ENCODE measurements at places on chromosomes 7 and 10.

DNA sequence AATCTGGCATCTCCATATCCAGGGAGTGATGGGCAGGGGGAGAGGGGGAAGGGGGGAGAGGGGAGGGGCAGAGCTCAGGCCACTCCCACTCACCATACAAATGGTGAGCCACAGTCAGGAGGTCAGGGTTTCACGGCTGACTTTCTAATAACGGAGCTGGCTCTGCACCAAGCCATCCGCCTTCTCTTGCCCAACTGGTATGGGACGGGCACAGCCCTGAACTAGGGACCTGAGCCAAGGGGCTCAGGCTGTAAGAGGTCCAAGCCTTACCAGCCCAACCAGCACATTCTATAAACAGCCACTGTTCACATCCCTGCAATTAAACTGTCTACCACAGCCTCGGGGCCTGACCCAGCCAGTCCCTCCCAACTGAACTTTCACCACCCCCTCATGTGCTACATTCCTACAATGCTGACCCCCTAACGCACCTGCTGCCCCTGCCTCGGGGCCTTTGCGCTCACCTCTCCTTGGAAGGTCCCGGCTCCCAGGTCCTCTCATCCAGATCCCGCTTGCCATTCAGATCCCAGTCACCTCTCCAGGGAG lies 32.5 kb downstream of the RGS10 start:
- DNase-seq = no peak

DNA sequence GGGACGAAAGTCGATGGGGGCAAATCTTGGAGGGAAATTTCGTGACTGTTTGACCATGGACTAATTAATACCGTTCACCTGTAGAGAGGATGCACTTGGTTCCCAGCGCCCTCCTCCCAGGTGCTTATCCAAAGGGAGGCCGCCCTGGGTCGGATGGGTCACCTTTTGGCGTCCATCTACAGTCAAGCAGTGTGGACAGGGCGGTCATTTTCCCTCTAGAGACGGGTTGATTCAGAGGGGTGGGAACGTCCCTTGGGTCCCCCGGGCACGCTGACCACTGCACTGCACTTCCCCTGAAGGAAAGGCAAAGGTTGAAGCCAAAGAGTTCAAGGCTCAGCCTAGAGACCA lies 2.0 kb downstream of the PRR15 start:
- no peak for DNase-seq

DNA sequence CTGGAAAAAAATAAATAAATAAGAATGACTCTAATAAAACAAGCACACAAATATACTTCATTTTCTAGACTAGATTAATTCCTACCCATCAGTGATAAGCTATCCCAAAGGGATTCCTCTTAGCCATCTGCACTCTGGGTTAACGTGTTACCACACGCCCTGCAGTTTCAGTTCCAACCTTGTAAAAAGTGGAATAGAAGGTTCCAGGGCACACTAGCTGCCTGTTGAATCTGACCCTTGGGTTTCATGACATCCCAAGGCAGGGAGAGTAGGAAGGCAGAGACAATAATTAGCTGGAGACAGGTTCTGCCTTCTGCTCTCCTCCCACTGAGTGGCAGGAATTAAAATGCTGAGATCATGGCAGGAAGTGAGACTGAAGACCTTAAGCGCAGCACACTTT lies 33.5 kb downstream of the SLC37A3 start:
- no peak for DNase-seq

DNA sequence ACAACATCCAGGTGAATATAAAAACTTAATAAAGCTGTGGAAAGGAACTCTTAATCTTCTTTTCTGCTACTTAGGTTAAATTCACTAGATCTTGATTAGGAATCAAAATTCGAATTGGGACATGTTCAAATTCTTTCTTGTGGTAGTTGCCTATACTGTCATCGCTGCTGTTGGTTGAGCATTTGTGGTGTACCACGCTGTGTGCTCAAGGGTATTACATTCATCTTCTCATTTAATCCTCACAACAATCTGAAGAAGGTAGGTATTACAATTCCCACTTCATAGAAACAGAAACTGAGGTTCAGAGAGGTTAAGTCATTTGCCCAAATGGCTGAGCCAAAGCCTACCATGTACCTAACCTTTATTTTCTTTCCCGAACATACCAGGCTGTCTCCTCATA lies 39.9 kb upstream of the CC2D2B start:
- no peak for DNase-seq

DNA sequence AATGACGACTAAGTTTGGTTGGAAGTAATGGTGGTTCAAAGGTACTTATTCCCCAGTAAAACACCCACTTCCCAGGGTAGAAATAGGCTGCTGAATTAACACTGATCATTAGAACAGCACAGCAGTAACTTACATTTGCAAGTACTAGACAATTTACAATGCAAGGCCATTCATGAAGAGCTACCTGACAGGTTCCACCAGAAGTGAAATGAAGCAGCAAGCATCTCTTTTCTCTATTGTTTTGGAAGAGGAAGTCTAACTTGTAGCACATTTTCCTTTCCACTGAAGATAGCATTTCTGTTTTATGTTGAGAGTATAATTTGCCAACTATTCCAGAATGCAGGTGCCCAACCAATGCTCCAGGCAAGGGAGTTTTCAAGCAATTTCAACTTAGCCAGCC lies 145.9 kb downstream of the CREB5 start:
- DNase-seq = no peak

DNA sequence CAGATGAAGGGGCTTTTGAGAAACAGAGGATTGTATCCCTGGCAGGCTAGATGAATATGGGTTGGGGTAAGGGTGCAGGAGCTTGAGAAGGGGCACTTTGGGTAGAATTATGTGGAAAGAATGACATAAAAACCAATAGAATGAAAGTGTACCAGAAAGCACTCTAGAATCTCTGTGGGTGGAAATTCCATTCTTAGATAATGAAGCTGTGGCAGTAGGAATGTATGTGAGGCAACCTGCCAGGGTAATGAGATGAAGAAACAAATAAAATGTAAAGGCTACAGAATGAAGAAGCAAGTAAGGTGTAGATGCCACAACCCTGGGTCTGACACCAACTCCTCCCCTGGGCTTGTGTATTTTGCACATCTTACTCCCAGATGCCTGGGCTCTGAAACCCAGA lies 16.8 kb downstream of the NOBOX start:
- DNase-seq = no peak

DNA sequence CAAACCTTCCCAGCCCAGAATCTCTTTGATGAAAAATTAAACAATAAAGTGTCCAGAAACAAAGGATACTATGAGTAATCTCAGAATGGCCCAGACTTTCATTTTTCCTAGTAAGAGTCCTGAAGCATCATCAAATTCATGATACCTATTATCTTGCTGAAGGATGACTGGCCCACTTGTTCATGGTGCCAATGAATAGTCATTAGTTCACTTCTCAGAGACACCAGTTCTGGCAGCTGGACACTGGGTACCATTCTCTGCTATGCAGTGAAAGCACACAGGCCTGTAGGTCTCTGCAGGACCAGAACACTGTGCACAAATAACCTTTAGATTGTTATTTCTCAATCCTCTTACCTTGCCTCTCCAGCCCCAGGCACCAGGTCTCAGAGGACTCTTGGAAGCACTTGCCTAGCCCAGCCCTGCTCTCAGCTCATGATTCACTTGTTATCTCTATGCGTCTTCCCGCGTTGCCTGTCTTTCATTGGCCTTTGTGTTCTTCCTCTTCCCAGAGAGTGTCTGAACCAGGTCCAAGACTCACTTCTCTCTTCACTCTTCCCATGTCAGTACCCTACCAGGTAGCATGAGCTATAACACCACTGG lies 98.1 kb upstream of the AGBL3 start:
- DNase-seq = no peak

DNA sequence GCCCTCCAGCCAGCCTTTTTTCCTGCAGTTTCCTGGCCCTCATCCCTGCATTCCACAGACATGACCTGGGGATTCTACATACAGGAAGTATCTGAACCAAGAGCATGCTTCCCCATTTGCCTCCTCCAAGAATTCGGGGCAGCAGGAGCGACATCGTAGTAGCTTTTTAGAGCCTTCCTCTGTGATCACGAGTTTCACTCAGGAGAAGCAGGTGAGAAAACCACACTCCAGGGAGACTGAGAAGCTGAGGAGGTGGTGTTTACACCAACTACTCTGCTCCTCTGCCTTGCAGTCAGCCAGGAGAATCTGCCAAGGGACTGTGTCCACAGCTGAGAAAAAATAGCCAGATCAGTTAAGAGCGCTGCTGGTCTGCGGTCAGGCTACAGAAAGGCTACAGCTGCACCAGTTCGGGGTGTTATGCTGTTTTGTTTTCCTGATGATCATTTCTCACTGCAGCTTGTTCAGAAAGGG lies 54.1 kb downstream of the HSPA12A start:
- no peak for DNase-seq

DNA sequence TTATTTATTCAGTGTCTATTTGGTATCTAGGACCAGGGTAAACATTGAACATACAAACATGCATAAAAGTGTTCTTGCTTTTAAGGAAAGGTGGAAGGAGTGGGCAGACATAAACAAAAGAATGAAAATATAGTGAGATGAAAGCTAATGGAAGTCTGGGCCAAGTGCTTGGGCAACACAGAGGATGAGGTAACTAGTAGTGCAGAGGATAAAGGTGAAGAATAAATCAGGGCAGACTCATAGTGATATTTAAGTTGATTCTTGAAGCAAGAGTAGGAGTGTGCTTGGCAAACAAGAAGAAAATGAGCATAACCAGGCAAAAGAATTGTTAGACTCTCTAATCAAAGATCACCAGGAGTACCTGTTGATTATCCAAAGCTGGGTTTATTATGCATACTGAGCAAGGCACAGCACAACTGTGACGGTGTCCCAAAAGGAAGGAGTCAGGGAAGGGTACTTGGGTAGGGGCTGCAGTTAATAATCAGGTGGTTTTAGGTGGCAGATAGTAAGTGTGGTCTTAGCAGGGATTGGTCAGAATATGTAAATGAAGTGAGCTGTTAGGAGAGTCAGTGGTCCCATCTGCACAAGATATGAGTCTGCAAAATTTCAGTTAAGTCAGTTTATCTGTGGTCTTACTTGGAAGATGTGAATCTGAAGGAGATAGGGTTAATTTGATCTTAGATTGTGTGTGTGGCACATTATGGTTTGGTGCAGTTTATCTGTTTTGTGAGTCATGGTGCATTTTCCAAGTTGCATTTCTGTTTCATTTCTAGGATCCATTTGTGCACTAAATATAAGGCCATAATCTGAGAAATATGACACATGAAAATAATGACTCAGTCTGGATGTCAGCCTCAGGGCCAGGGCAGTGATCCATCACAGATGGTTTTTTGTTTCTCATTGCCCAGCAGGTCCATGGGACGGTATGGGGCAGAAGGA lies 30.6 kb upstream of the TAX1BP1 start:
- DNase-seq = no peak

GRCh38 chr10:103556383-103557007 lies 63.0 kb downstream of the NEURL1 start:
- DNase-seq = no peak

- DNase-seq = no peak
Observed at GRCh38 chr7:143953421-143953820, 1.2 kb upstream of the OR2F1 start.

DNA sequence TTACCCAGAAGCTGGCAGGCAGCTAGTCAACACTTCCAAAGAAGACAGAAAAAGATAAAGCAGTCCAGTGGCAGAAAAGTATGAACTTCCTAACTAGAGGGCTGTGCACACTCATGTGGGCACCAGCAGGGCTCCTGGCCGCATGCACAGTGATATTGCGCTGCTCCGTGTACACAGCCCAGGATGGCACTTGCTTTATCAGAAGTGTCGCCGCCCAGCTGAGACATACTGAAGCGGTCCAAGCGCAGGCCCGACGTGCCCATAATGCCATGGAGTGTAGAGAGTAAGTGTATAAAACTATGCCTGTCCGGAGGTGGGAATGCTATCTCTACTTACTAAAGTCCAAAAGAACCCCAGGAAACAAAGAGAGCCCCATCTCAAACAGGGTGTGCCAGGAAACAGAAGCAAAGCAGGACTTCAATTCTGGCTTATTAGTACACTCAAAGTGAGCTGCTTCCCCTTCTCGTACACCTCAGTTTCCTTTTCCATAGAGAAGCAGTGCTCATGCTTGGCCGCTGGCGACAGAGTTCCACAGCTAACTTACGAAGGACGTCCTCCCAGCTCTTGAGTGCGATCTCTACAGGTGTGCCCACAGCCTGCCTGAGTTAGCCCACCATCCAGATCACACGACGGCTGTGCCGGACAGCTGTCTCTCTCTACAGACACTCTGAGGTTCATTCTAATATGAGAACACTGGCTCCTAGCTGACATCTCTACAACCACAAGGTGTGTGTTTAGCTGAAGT lies 234.3 kb downstream of the COBL start:
- no peak for DNase-seq

GRCh38 chr7:3243256-3243655 lies 57.8 kb upstream of the SDK1 start:
- DNase-seq = no peak

DNA sequence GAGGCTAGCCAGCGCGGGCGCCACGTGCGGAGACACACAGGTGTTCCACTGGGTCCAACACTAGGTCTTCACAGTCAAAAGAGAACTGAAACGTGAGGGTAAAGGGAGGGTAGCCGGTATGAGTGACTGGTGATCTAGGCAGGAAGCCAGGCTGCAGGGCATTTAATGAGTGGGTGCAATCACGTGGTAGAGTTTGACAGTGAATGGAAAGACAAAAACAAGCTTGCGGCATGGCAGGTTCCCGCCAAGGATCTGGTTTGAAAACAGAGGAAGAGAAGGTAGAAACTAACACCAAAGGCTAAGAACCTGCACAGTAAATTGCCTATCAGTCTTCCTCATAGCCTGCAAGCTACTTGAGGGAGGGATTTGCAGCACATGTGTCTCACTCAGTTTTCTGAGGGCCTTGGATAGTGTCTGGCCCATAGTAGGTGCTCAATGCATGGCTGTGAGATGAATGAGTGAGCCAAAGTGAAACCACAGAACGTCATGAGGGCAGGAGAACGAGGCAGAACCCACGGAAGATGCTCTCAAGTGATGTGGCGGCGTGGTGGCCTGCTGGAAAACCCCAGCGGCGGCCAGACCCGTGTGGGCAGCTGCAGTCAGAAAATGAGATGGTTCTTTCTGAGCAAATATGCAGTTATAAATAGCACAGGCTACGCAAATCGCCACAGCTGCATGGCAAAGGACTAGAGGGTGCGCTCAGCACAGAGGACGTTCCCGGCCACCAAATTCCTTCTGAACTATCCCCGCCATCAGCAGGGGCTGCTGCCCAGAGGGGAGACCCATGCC lies 183.6 kb upstream of the NFE2L3 start:
- no peak for DNase-seq

DNA sequence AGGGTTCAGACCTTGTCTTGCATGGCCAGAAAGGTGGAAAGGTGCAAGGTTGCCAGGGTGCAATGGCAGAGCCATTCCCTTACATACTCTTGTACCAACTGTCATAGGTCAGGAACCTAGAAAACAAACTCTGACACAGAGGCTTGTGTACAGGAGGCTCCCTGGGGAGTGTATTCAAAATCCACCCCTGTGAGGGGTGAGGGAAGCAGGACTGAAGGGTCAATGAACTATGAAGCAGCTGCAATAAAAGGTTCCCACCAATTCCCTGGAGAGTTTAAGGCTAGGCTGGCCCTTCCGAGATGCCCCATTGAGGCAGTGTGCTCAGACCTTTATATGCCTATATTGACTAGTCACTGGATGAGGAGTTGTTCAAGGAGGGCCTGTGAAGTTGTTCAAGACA lies 13.9 kb upstream of the CUZD1 start:
- DNase-seq = no peak

GRCh38 chr7:50660830-50661175 lies 95.6 kb upstream of the DDC start:
- no peak for DNase-seq

GRCh38 chr10:101959346-101959916 lies 96.5 kb downstream of the ARMH3 start:
- DNase-seq = no peak
